ENCODE measurements at places on chromosomes 3 and 15.

DNA sequence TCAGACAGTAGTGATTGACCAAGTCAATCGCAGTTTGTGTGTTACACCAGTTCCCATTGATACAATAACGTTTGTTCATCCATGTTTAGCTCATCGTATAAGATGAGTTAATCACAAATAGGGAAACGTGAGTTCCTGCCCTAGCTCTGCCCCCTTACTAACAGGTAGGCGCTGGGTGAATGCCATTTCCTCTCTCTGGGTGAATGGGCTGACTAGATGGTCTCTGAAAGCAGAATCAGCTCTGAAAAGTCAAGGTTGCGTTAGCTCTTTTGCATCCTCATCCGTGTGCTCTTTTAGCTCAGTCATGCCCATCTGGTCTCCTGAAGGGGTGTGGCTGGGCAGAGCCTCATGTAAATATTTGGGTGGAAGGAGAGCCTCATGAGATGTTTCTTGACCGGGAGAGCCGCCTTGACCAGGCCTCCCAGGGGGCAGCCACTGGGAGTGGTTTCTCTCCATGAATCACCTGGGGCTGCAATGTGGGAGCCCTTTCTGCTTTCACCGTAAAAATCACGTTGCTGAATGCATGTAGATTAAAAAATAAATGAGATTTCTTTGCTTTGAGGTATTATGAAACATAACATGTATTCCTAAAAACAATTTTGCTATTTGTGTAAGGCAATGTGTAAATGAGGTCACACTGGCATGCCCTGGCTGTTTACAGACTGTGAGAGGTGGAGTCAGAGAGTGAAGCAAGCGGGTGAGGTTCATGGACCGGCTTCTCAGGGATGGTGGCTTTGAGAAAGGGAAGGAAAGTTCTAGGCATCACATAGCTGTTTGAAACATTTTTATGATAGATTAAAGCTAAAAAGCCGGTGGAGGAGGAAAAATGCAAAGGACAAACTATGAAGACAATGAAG lies 108.4 kb upstream of the RASGRP1 start:
- no peak for DNase-seq

- no peak for DNase-seq
These were observed 39.0 kb downstream of the LRTM1 start for GRCh38 chr3:54888873-54889272.

DNA sequence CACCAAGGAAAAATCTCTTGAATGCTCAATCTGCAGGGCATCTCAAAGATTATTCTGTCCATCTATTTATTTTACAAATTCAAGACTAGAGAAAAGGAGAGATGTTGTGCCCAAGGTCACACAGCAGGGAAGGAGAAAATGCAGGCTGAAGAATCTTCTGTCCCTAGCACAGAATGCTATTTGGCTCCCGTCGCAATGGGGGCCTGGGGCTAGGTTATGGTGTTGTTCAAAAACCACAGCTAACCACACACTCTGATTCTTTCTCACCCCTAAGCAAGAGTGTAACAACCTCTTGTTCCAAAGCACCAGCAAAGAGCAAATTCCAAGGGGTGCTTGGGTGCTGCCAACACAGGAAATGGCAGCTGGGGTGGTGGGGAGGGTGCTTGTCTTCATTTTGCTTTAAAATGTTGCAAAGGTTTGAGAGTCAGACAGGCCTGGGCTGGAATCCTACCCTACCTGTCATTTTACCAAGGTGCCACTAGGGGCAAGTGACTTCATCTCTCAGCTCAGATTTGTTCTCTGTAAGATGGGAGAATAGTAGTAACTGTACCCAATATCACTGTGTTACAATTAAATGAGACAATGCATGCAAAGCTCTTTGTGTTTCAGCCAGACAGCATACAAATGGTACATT lies 112.5 kb downstream of the ADAMTS9 start:
- no peak for DNase-seq

GRCh38 chr3:133079621-133080020 lies 41.4 kb downstream of the TMEM108 start:
- no peak for DNase-seq

DNA sequence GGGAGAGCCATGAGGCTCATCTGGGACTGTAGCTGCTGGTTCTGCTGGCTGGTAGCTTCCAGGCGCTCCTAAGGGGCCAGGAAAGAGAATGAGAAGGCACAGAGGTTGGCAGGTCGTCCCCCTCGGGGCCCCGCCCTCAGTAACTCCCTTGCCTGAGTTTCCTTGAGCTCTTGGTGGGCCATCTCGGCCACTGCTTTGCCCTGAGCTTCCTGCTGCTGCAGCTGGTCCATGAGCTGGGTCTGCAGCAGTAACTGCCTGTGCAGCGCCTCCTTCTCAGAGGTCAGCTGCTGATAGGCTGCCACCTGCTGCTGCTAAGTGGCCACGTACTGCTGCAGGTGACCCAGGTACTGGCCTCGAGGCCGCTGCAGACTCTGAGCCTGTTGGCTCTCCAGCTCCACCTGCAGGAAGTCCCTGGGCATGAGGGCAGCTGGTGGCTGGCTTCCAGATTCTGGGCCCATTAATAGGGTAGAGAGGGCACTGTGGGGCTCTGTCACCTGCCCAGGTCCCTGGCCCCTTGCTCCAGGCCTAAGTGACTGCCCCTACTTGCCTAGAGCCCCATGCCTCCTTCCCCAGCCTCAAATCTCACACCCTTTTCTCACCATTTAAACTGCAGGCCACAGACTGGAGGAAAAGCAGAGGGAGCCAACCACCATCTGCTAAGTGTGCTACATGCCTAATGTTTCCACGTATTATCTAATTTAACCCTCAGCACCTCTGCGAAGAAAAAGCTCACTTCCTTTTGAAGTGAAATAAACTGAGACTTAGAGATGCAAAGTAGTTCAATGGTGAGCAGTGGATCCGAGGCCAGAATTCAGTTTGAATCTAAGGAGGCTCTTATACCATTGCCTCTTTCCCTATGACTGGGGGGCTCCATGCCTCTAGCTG lies 10.8 kb upstream of the VPS33B start:
- no peak for DNase-seq

- DNase-seq, result no peak
These were observed 156.0 kb downstream of the CACNA1D start for GRCh38 chr3:53650424-53650823.

- DNase-seq, result no peak
These were observed 17.7 kb downstream of the GOLGA8S start for GRCh38 chr15:23372284-23372683.

- no peak for DNase-seq
These were observed 73.4 kb downstream of the CCK start for GRCh38 chr3:42192334-42193200.

DNA sequence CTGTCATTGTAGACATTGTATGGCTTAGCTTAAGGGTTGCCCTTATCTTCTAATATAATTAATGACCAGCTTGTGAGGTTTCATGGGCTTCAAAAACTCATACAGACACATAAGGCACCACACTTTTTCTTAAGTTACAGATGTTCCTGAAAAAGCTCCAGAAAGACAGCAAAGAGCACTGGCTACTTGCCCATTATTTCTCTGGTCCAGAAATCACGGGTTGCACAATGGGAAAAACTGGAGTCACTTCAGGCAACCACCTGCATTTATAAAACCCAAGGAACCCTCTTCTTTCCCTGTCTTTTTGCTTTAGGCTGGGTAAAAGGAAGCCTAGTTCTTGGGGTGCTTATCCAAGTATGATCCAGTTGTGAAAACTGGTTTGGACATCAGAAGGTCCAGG lies 2.3 kb upstream of the COL6A6 start:
- no peak for DNase-seq

DNA sequence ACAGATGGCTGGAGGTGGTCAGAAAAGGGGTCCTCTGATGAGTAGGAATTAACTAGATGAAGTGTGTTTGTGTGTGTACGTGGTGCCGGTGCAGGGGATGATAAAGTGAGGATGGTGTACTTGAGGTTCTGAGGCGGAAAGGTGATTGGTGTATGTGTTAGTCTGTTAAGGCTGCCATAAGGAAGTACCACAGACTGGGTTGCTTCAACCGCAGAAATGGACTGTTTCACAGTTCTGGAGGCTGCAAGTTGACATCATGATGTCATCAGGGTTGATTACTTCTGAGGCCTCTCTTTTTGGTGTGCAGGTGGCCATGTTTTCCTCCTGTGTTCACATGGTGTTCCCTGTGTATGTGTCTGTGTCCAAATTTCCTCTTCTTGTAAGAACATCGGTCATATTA lies 202.4 kb upstream of the RGMA start:
- no peak for DNase-seq

GRCh38 chr3:187852842-187853730 lies 107.8 kb upstream of the BCL6 start:
- DNase-seq, result no peak

- peak; percentile 8 for DNase-seq
These were observed 23.0 kb upstream of the FURIN start for GRCh38 chr15:90845201-90845949.

GRCh38 chr3:13513913-13514517 lies 33.9 kb downstream of the HDAC11 start:
- DNase-seq, result no peak

- no peak for DNase-seq
These were observed 11.1 kb upstream of the MB21D2 start for GRCh38 chr3:192928720-192929119.

GRCh38 chr3:185029086-185029485 lies 123.8 kb downstream of the C3orf70 start:
- DNase-seq, result peak; percentile 12

DNA sequence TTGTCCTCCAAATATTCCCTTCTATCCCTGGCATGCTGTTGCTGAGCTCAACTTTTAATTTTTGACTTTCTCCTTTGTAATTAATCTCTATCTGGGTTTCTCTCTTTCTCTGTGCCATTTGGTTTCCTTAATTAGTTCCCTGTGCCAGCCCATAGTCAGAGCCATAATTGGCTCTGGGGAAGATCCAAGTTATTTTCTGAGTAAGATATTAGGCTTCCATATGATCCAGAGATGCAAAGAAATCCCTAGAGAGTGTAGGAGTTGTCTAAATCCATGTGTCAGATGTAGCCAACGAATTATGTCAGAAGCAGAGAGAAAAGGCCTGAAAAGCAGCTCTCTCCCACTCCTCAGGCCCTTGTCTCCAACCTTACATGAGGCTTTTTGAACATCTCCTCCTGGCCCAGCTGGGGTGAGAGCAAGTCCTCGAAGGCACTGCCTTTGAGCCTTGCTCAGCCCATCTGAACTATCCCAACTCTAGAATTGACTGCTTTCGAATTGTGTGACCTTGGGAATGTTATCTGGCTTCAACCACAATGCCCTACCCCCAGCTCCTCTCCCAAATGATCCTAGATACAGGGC lies 46.4 kb downstream of the MOBP start:
- peak; percentile 74 for DNase-seq

DNA sequence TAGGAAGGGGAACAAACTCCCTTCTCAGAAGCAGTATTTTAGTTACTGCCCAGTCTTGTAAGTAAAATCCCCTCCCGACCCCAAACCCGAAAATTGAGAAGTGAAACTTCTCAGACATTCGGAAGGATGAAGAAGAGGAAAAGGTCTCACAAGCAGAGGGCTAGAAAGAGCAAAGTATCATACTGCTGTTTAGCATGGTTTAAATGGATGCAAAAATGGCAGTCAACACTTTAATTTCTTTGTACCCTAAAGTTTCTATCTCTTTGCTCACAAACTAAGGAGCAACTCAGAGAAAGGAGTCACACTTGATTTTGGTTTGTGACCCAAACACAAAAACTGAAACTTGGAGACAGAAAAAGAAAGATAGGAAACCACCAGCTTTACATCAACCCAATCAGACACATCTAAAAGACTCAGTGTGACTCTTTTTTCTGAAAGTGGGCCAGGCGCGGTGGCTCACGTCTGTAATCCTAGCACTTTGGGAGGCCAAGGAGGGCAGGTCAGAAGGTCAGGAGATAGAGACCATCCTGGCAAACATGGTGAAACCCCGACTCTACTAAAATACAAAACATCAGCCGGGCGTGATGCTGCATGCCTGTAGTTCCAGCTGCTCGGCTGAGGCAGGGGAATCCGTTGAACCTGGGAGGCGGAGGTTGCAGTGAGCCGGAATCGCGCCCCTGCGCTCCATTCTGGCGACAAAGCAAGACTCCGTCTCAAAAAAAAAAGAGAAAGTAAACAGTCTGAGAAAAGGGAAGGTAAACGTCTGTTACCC lies 63.2 kb upstream of the ATP11B start:
- no peak for DNase-seq

- no peak for DNase-seq
These were observed 7.0 kb downstream of the ROPN1 start for GRCh38 chr3:123984957-123985356.

DNA sequence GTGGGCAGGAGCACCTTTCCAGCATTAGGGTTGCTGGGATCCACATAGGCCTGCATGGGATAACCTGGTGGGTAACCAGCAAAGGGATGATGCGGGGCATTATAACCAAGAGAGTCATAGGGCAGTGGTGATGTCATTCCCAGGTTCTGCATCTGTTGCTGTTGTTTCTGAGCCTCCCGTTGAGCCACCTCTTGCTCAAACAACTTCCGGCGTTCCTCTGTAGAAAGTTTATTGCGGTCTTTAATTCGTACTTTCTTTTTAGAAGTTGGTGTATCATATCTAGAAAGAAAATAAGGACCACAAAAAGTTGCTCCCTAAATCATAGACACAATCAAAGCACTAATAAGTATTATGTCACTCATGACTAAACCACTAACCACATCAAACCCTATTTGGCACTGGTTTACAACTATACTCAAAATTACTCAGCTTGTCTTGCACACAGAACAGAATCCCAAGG lies 77.8 kb downstream of the NBEAL2 start:
- no peak for DNase-seq

DNA sequence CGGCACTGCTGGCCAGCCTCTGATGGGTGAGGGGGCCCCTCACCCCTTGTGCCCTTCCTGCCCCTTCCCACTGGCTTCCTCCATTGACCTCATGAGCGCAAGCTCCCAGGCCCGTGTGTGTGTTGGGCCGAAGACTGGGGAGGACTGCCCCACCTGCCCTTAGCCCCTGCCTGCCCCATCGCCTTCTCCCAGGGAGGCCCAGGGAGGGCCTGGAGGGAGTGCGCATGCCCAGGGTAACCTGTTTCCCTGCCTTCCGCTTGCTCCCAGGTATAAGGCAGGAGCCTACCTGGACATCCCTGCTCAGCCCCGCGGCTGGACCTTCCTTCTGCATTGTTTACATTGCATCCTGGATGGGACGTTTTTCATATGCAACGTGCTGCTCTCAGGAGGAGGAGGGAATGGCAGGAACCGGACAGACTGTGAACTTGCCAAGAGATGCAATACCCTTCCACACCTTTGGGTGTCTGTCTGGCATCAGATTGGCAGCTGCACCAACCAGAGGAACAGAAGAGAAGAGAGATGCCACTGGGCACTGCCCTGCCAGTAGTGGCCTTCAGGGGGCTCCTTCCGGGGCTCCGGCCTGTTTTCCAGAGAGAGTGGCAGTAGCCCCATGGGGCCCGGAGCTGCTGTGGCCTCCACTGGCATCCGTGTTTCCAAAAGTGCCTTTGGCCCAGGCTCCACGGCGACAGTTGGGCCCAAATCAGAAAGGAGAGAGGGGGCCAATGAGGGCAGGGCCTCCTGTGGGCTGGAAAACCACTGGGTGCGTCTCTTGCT lies 8.8 kb downstream of the DLL4 start:
- no peak for DNase-seq

GRCh38 chr3:191008074-191008473 lies 145.6 kb upstream of the GMNC start:
- DNase-seq, result no peak
